ENCODE measurements at places on chromosomes 5 and 9.

GRCh38 chr5:95927927-95928723 is 33.5 kb downstream of the ELL2 start:
- no peak for DNase-seq

- no peak for DNase-seq
Observed at GRCh38 chr5:53071738-53072137, 37.8 kb downstream of the MOCS2 start.

DNA sequence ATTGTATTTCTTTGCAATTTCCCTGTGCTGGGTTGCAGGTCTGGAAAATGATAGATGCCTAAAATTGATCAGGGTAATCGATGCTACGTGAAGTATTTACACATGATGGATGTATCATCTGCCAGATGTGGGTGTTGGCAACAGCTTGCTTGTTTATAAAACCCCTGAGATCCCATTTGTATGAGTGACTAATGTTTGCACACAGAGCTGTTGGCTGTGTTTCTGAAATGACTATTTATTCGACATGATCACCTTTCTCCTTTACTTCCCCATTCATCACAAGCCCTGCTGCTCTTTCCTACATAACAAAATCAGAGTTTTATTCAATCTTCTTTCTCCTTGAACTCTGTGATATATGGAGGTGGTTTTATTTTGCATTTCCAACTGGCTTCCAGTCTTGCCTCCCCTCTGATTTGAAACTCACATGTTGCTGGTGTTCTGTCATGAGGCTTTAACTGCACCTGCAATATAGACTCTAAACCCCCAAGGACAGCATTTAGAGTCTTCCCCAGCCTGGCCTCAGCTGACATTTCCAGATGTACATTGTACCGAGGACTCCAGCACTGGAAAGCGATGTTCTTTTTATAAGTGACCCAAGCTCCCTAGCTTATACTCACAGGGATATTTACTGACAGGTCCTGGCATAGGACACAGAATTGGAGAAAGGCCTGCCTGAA is 50.7 kb upstream of the SHB start:
- no peak for DNase-seq

- DNase-seq: no peak
Observed at GRCh38 chr9:4308482-4308881, 8.6 kb upstream of the GLIS3 start.

DNA sequence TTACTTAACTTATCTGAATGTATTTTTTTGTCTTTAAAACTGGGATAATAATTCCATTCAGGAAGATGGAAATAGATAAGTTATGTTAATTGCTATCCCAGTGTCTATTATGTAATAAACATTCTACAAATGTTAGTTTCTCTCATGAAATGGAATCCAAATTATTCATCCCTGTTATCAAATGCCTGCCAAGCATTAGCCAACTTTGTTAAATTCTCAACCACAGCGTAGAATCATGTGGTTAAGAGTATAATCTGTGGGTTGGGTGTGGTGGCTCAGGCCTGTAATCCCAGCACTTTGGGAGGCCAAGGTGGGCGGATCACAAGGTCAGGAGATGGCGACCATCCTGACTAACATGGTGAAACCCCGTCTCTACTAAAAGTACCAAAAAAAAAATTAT is 912.9 kb upstream of the SEMA6A start:
- DNase-seq: no peak

GRCh38 chr9:134734270-134734669 is 92.7 kb downstream of the COL5A1 start:
- no peak for DNase-seq

Measured in NCI-H2107 (cell line).